ENCODE measurements at places on chromosomes 5 and 9.

DNA sequence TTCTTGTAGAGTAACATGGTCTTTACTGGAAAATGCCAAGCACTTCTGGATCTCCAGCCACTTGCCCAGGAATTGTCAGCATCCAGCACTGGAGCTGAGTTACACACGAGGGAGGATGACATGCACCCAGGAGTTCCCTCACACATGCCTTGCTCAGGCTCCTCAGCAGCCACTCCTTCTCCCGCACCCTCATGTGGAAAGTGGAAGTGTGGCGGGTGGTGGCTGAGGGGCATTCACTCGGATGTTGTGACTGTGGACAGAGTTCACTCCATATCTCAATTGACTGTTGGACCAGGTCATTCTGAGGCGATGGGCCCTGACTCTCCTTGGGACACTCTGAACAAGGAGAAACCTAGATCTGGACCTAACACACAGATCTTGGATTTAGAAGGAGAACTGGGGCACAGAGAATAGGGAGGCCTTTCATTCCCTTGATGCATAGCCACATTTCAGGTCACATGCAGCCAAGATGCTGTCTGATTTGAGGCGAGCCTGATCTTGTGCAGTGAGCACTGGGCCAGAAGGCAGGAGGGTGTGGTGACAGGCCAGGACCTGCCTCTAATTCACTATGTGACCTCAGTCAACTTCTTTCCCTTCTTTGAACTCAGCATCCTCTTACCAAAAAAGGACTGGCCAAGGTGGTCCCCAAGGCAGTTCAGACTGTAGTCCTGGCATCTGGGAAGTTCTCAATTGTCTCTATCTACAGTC, 62.1 kb downstream of the CYSTM1 start:
- DNase-seq, result no peak

- no peak for DNase-seq
Measured at GRCh38 chr9:84447305-84447704, 106.7 kb upstream of the SLC28A3 start.

DNA sequence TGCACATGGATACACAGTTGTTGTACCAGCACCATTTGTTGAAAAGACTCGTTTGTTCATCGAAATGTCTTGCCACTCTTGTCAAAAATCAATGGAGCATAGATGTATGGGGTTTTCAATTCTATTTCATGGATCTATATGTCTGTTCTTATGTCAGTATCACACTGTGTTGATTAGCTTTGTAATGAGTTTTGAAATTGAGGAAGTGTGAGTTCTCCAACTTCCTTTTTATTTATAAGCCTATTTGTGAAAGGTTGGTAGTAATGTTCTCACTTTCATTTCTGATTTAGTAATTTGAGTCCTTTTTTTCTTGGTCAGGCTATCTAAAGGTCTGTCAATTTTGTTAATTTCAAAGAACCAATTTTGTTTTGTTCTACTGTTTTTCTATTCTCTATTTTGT, 26.1 kb downstream of the ZNF510 start:
- no peak for DNase-seq

DNA sequence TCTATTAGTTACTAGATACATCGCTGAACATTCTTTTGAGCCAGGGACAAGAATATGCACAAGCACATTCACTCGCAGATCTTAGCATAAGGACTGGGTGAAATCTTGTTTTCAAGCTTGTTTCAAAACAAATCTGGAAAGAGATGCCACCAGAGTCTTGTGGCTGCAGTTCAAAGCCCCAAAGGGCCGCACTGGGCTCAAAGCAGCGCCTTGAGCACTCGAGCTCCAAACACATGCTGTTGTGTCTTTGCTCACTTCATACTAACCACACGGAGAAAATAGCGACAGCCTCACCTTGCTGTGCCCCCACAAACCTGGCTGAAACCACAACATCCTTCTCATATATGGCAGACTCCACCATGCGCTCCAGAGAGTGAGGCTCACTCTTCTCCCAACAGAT, 34.2 kb upstream of the IL7R start:
- no peak for DNase-seq

DNA sequence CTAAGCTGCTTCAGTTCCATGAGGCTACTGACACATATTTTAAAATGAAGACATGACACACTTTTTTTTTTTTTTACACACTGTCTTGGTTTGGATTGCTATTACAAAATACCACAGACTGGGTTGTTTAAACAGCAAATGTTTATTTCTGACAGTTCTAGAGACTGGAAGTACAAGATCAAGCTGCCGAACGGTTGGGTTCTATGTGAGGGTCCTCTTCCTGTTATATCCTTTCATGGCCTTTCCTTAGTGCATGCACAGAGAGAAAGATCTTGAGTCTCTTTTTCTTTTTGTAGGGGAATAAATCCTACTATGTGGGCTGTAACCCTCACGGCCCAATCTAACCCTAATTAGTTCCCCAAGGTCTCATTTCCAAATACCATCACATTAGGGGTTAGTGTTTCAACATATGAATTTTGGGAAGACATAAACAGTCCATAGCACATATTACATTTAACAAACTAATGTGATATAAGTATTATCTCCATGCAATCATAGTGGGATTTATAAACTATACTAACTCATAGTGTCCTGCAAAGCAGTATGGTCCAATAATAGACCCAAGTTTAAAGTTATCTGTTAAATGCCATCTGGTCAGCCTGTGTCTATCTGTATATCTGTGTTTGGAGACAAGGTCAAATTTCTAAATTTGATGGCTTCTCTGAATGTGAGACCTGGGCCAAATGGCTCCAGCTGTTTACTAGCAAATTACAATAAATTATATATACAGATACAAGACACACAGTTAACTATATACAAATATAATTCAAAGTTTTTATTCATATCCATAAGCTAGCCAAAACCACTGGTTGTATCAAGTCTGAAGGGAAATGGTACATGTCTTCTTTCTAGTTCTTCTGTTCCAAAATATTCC, 90.3 kb upstream of the NREP start:
- DNase-seq, result no peak

DNA sequence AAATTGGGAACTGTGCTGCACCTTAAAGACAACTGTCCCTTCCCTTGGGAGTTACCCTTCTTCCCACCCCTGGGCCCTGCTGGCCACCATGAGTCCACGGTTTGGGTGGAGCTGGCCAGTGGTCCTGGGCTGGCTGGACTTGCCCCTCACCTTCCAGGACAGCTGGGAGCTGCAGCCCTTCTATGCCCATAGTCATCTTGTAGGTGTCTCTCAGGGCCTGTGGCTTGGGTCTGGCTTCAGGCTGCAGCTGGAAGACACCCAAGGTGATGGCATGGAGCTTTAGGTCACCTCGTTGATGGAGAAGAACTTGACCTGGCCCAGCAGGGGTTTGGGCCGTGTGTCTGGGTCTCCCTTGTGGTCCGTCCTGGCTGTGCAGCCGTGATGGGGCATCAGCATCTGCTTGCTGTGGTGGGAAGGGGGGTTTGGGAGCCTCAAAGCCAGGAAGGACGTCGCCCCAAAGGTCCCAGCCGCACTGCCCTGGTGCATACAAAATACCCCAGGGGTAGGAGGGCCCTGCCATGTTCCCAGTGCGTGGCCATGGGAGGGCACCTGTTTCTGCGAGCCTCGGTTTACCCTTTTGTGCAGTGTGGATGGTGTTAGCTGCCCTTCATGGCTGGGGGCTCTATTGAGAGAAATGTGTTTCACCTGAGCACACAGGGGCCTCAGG, 8.9 kb downstream of the WNK2 start:
- DNase-seq, result no peak

DNA sequence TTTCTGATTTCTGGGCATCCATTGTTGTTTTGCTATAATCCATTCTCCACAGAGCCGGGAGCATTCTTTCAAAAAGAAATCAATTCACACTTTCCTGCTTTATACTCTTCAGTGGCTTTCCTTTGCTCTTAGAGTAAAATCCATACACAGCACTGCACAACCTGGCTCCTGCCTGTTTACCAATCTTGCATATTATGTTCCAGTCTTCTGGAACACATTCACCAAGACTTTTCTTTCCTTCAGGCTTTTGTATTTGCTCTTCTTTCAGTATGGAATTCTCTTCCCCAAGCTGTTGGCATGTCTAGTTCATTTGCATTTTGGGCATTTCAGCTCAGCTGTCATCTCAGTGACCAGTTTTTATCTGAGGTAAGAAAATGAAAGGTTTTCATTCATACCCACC, 6.3 kb downstream of the RFESD start:
- no peak for DNase-seq

GRCh38 chr5:14296533-14297331, 153.6 kb downstream of the TRIO start:
- no peak for DNase-seq

DNA sequence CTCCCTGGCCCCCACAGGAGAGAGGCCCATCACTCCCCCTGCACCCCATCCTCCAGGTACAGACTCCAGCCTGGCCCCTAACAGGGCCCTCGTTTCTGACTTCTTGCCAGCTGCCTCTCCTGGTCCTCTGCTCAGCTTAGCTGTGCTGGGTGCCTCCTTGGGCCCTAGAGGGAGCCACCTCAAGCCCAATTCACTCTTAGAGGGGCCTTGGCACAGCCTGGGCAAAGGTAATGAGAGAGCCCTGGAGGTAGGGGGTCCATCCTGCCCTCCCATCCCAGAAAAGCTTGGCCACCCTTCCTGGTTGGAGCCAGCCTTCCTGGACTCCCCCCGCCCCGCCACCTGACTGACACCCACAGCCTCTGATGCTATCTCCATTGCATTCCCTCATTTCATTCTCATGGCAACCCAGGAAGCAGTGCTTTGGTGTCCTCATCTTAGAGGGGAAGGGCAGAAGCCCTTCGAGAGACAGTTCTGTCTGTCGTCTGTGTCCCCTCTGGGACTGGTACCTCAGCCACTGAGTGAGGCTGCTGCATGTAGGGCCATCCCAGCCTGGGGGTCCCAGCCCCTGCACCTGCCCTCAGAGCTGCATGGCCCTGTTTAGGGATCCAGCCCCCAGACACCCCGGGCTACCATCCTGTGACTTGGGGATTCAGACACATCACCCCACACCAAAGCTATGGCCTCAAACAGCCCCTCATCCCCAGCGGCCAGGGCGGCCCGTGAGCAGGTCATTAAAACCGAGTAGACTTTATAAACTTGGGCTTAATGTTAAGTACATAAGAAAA, 95.5 kb downstream of the BARX1 start:
- no peak for DNase-seq

DNA sequence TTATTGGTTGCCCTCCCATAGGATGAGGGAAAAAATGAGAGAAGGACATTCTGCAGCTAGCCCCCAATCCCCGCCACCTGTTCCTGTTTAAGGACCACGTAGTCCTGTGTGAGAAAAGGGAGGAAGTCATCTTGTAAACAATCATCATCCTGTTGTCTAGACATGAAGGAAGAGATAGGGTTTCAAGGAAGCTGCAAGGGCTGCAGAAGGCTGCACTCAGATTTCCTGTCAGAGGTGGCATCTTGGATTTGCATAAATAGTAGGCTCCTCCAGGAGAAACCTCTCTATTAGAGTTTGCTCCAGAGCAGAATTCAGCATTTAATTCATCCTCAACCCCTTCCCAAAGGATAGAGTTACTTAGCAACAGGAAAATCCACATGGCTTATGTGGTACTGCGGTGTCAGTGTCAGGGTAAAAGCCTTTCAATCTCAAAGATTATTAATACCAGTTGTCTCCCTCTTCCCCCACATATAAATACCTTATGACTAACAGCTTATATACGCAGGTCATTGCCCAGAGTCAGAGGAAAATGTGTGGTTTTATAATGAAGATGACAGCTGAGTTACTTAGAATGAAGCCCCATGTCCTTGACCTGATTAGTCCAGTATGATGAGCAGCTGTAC, 4.6 kb upstream of the DNAJC18 start:
- DNase-seq, result no peak

DNA sequence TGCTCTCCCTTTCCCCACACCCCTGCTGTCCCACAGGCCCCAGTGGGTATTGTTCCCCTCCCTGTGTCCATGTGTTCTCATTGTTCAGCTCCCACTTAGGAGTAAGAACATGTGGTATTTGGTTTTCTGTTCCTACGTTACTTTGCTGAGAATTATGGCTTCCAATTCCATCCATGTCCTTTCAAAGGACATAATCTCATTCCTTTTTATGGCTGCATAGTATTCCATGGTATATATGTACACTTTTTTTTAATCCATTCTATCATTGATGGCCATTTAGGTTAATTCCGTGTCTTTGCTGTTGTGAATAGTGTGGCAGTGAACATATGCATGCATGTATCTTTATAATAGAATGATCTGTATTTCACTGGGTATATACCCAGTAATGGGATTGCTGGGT, 25.6 kb downstream of the FER start:
- DNase-seq, result no peak

- DNase-seq, result no peak
Measured at GRCh38 chr9:128405780-128406171, 14.9 kb upstream of the CERCAM start.

DNA sequence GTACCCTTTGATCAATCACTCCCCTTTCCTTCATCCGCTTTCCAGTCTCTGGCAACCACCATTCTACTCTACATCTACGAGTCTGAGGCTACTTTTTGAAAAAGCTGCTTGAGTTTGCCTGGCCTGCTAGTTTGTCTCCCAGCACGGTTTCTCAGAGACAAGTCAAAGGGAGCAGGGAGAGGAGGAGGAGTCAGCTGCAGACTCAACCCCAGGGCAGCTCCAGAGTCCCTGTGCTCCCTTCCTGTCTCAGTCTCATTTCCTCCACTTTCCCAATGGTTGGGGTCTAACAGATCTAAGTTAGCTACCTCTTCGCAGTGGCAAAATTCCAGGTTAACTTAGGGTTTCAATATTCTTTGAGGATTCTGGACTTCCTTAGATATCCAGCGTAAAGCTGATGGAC, 80.0 kb upstream of the PCA3 start:
- no peak for DNase-seq

GRCh38 chr9:100515578-100516494, 42.9 kb downstream of the TMEFF1 start:
- DNase-seq, result no peak

DNA sequence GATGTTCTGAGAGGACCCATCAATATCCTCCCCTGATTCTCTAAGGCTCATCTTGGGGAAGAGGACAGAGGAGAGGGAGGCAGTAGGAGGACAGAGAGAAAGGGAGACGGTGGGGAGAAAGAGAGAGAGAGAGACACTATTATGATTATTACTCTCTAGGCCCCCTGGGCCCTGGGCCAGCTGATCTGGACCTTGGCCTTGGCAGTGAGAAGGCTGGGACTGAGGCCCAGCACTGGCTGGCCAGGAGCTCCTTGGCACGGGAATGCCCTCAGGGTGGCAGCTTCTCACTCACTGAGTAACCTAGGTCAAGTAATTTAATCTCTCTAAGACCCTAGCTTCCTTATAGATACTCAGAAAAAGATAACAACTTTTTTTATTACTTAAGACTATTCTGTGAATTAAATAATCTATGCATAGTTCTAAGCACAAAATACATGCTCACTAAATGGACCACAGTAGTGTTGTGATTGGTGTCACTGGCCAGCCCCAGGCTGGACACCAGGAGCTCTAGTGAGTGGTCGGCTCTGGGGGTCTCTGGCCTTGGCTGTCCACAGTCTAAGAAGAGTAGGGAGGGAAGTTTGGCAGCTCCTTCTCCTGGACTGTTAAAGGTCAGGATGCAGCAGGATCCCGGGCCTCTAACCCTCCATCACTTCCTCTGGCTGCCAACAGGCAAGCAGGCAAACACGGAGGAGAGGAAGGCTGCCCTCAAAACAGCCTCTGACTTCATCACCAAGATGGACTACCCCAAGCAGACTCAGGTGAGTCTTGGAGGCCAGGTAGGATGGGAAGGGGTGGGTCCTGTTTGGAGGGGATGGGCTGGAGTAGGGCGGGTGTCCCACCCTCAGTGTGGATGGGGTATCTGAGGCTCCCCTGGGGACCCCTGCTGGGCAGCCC, 50.0 kb downstream of the GSN start:
- DNase-seq, result no peak

GRCh38 chr9:37410969-37411785, 11.3 kb upstream of the GRHPR start:
- no peak for DNase-seq

Data from activated CD4-positive, alpha-beta T cell treated with anti-CD3 and anti-CD28 coated beads for 24 hours (primary cell).